ENCODE measurements at places on chromosomes 2 and 18.

DNA sequence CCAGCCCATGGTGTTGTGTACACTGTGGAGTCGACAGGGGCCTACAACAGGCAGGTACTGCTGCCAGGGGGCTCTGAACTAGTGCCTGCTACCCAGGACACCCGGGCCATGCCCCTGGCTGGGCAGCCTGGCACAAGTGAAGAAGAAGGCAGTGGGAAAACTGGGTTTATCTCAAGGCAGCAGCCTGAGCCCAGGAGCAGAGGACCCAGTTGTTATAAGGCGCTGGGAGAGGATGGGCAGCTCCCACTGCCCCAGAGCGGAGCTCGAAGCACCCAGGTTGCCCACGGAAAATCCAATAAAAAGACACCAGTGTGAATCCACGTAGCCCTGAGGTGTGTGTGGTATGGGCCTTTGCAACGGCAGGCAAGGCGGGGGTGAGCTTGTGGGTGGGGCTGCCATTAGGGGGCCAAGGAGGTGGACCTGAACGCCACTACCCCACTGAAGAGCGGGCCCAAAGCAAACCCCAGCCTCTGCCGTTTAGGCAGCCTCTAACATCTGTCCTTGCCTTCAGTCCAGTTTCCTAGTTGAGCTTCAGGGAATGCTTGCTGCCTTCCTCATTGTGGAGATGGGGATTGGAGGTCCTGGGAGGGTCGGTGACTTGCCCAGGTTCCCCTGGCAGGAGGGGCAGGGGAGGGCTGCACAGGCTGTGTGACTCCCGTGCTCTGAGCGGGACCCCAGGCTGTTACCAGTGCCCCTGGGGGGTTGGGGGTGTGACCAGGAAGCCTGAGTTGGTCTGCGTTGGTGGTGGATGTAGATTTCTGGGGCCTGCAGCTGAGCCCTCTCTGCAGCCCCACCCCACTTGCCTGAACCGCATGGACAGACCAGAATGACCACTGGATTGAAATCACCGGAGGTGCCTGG lies 16.0 kb downstream of the ARID5A start:
- no peak for DNase-seq

DNA sequence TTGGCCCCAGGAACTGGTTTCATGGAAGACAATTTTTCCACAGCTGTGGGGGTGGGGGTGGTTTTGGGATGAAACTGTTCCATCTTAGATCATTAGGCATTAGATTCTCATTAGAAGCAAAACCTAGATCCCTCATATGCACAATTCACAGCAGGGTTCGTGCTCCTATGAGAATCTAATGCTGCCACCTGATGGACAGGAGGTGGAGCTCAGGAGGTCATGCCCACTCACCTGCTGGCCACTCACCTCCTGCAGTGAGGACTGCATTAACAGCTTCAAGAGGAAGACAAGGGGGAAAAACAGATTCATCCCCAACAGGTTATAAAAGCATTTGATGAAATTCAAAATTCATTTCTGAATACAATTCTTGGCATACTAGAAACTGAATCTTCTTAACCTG lies 38.5 kb downstream of the THAP4 start:
- peak; percentile 11 for DNase-seq

DNA sequence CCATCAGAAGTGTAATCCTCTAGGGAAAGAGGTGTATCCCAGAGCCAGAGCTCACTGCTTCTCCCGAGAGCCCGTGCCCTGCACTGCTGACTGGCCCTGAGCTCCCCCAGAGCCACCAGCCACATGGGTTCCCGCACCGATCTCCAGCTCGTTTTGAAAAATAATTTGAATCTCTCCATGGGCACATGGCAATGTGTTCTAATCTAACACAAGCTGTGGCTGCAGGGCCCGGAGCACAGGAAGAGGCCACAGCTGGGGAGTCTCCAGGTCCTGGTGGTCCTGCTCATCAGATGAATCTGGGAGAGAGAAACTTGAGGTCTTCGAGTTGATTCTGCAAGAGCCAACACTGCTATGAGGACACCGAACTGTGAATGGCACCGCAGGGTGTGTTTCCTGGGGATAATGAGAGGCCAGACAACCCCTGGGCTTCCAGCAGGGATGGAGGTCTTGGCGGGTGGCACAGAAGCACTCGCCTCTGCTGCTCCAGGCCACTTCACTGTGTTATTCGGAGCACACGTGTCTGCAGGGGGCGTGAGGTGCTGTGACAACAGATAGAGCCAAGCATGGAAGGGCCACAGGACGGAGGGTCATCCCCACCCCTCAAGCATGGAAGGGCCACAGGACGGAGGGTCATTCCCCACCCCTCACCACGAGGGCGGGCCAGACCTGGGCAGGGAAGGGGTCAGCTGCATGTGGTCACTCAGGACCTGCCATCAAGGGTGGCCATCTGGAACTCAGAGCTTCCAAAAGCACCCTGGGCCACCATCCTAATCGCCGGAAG lies 196.8 kb downstream of the NDUFA10 start:
- DNase-seq, result no peak

- DNase-seq, result peak; percentile 87
Measured at GRCh38 chr2:180291060-180291459, 284.0 kb upstream of the CWC22 start.

GRCh38 chr18:27838225-27838624 lies 338.7 kb downstream of the CDH2 start:
- peak; percentile 83 for DNase-seq

- peak; percentile 94 for DNase-seq
Measured at GRCh38 chr2:43158259-43158880, 68.0 kb downstream of the ZFP36L2 start.

- DNase-seq, result no peak
Measured at GRCh38 chr2:95073856-95074662, 47.5 kb downstream of the MRPS5 start.

DNA sequence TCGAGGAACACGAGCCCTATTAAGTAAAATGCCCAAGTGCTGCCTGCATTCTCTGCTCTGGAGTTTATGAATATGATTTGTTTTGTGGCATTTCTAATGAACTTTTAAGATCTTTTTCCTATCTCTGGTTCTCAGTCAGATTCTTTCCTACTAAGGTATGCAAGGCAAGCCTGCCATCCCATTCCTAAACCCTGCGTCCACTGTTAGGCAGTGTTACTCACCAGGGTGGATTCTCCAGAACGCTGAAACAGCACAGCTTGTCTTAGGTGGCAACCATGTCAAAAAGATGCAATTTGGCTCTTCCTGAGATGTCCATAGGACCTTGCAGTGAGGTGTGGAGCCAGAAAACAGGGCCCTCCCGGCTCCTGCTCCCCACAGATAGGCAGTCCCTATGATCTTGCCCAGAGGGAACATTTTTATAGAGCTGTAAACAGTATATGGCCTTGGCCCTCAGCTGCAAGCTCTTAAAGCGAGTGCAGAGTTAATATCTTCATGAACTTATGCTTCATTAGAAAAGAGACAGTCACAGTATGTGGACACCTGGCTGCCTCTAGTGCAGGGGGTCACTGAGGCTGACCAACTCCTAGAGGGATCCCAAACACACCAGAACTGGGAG lies 84.4 kb downstream of the TPGS2 start:
- DNase-seq, result no peak

DNA sequence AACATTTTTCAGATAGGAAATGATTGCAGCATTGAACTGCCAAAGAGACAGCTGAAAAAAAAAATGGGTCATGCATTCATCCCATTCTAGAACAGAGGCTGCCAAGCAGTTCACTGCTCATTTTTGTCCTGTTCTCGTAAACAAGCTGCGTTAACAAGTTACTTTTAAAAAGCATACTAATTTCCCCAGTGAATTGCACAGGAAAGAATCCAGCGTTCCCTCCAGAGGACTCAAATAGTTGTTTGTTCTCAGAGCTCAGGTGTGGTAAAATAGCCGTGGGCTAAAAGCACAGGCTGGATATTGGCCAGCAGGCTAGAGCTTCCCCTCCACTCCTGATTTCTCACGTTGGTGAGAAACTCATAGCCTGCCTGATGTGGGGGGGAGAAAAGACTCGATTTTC lies 76.1 kb upstream of the AQP4 start:
- peak; percentile 75 for DNase-seq

DNA sequence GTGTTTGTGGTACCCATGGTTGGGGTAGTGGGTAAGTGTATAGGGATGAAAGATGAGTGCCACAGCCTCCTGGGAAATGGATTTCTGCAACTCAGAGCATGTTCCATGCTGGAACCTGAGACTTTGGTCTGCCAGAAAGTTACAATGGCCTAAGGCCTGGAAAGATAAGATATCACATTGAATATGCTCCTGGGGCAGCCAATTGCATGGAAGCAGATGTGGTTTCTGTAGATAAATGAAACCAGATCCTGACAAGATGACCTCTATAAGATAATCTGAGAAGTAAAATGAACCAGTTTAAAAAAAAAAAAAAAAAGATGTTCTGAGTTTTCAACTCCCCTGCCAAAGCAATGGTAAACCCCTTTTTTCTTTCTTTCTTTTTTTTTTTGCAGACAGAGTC lies 91.4 kb upstream of the NCK2 start:
- DNase-seq, result no peak

- DNase-seq, result no peak
Measured at GRCh38 chr2:181312515-181312927, 144.7 kb upstream of the ITGA4 start.

- DNase-seq, result no peak
Measured at GRCh38 chr2:65386989-65387388, 45.4 kb downstream of the SPRED2 start.

DNA sequence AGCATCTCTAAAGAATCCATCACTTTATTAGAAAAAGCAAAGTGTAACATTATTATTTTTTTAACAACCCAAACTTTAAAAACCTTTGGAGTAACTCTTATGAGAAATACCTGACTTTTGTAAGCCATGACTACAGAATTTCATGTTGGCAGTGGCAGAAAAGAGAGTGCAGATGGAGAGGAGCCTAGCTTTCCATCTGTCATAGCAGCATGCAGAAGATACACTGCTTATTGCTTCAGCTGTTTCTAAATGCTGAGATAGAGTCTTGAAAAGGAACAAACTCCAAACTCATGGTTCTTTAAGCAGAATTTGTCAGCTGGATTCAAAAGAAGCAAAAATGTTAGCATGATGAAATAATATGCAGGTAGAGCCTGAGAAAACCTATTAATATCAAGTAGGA lies 1130.3 kb downstream of the DPP10 start:
- no peak for DNase-seq

GRCh38 chr2:71001981-71002570 lies 7.4 kb upstream of the TEX261 start:
- no peak for DNase-seq
